ENCODE measurements at places on chromosomes 4 and X.

DNA sequence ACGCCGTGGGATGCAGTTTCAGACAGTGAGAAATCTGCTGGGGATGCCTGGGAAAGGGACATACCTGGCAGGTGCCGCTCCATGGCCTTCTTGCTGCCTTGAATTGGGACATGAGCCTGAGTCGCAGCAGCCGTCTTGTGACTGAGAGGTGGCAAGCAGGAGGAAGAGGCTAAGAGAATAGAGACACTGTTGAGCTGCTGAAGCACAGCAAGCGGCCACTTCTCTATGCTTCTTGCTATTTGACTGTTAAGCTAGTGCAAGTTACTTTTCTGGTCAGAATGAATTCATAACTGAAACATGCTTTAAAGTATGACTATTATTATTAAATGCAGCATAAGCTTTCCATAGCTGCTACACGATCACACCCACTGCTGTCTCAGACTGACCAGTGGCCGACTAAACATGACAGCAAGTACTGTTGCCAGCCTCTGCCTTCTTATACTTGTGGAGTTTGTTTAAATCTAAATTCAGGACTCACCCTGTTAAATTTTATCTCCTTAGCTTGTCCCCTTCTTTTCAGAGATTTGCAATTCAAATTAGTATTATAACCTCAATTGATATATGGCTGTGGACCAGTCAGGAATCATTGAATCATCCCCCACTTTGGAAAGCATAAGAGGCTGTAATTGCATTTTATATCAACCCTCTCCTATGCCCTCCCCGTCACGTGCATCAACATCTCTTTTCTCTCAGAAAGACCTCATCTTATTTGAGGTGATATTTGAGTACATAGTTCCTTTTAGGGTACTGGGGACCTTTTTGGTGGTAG lies 24.8 kb upstream of the ACSL1 start:
- no peak for DNase-seq

DNA sequence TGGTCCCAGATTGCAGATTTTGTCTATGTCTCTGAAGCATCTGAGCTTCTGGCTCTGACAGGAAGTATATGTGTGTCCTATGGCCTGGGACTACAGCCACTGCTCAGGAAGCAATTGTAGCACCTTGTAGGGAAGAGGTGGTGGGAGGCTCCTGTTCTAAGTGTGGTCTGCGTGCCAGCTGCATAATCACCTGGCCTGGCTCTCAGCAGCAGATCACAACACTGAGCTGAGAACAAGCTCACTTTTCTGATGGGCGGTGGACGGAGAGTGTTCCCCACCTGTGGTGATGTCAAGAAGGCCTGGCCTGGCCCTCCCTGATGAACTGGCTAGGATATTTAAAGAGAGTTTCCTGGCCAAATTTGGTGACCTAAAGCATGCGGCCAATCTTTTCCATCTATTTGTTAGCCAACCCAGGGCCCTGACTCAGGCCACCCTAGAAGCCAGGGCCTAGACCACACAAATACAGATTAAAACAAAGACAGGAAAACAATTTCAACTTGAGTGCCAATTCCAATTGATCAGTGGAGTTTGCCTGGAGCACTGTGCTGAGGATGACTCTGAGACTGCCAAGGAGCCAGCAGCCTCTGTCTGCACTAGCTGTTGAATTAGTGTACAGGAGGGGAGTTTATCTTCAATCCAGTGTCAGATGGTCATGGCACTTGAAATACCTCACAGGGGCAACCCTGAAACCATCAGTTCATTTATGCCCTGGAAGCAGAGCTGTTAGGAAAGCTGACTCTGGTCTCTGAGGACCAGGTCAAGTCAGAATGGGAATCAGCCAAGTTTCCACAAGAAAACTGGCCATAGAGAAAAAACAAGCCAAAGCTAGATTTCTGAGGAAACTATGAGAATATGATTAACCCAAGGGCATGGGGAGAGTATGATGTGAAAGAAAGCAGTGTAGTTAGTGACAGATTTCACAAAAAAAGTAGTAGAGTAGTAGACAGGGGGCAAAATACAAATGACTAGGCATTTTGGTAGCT lies 47.4 kb downstream of the PRDM5 start:
- peak; percentile 24 for DNase-seq

GRCh38 chr4:146450524-146450923 lies 71.2 kb downstream of the SLC10A7 start:
- DNase-seq = no peak

DNA sequence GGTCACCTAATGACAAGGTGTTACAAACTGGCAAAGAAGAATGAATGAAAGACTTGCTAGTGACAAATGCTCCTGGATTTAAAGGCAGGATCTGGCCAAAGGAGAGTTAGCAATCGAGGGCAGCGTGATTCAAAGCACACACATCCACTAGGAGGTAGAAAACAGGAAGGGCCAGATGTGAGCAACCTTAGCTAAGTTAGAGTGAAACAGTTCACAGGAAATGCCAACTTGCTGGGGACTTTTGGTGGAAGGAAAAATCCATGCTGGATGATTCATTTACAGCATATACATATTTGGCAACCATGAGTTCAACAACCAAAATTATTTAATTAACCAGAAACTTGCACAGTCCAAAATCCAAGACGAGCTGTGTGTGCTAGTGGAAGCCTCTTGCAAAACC lies 276.9 kb downstream of the PTTG2 start:
- DNase-seq = no peak

- DNase-seq = no peak
Measured at GRCh38 chrX:20352935-20353336, 86.2 kb upstream of the RPS6KA3 start.

DNA sequence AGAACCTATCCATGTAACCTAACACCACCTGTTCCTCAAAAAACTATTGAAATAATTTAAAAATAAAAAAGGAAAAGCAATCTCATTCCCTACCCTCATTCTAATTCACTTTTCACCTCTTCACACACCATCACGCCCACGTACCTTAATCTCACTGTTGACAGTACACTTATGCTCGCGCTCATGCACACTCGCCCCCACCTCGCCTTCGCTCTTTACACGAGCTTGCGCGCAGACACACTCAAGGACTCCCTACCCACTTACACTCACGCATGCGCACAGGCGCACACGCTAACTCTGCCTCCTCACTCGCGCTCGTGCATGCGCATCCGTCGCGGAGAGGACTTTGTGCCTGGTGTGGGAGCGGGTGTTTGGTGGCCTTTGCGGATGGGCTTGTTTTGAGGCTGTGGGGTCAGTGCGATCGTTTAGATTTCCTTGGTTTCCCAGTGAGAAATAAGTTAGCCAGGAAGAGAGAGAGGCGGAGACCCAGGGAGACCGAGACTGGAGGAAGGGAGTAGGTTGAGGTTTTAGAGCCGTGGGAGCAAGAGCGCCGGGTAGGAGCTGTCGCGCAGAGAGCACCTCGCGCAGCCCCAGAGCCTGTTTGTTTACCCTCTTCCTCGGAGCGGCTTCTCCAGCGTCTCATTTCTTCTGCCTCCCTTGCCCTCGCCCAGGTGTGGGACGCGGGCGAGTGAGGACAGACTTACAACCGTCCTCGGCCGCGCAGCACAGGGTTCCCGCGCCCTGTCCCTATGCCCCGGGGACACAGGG lies 8.1 kb upstream of the GSX2 start:
- DNase-seq = peak; percentile 41

- peak; percentile 47 for DNase-seq
Measured at GRCh38 chrX:107731831-107732502, 43.6 kb downstream of the TSC22D3 start.

DNA sequence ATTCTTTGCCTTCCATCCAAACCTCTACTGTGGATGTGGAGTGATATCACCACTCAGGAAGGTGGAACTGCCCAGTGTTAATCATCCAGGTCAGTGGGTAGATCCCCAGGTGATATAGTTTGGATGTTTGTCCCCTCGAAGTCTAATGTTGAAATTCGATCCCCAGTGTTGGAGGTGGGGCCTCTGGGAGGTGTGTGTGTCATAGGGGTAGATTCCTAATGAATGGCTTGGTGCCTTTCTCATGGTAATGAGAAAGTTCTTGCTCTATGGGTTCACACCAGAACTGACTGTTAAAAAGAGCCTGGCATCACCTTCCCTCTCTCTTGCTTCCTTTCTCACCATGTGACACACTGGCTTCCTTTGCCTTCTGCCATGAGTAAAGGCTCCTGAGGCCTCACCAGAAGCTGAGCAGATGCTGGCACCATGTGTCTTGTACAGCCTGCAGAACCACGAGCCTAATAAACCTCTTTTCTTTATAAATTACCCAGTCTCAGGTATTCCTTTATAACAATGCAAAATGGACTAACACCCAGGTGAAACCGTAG lies 6.8 kb upstream of the SOWAHB start:
- no peak for DNase-seq

- no peak for DNase-seq
Measured at GRCh38 chr4:72390409-72390808, 178.6 kb downstream of the ADAMTS3 start.

GRCh38 chrX:101136235-101136634 lies 38.2 kb downstream of the CENPI start:
- no peak for DNase-seq

DNA sequence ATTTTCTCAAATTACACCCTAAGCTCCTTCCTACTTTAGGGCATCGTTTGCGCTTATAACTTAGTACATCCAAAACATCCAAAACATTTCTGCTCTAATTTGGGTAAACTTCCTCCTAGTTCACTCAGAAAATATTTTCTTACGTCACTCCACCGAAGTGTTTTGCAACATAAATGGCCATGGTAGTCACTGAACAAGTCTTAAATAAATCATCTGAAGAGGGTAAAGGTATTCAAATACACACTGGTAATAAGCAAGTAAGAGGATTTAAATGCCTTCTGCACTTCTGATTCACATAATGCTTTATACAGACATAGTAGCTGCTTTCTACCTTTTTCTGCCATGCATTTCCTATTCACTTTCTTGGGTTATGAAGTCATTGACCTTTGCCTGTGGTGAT lies 991.9 kb downstream of the NLGN4X start:
- DNase-seq = no peak

GRCh38 chr4:164081801-164082200 lies 587.3 kb downstream of the TMA16 start:
- no peak for DNase-seq

- DNase-seq = no peak
Measured at GRCh38 chrX:107710617-107711391, 64.8 kb downstream of the TSC22D3 start.

GRCh38 chrX:41889317-41890025 lies 33.9 kb downstream of the CASK start:
- no peak for DNase-seq

- DNase-seq = no peak
Measured at GRCh38 chr4:74790652-74791051, 3.7 kb downstream of the BTC start.

GRCh38 chrX:69093960-69094871 lies 71.0 kb downstream of the PJA1 start:
- no peak for DNase-seq

DNA sequence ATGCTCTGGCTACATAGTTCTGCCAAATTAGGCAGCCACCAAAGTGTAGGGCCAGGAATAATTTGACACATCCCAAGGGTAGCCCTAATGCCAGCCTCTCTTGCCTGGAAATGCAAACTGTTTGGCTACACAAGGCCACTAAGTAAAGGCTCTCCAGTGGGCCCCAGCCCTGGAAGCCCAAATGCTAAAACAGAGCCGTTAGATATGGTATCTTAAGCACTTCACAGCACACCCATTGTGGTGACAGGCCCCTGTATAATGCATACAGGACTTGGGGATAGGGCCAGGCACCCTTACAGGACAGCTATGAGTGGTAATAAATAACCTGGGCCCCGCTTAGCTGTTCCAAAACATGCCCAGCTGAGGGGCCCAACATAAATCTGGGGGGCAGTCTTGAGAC lies 623.9 kb downstream of the BCOR start:
- no peak for DNase-seq

- DNase-seq = no peak
Measured at GRCh38 chrX:39779952-39780783, 317.6 kb downstream of the BCOR start.

DNA sequence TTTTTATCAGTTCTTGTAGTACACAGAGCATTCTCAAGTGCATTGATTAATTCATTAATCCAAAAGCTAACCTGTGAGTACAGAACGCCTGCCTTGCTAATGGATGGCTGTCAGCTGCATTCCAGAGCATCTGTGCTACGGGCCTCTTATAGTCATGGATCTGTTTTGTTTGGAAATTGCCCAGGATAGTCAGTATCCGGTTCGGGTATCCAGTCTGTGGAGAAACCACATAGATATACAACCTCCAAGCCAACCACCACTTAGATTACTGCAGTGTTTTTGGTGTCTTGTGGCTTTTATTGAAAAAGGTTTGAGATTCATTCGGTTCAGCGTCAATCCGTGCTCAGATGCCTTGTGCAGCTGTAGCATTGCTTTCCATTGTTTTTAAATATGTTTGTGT lies 4.0 kb downstream of the LAP3 start:
- DNase-seq = no peak

- no peak for DNase-seq
Measured at GRCh38 chr4:125781651-125782050, 466.9 kb downstream of the FAT4 start.

- DNase-seq = no peak
Measured at GRCh38 chrX:100695302-100695701, 36.6 kb downstream of the SYTL4 start.

DNA sequence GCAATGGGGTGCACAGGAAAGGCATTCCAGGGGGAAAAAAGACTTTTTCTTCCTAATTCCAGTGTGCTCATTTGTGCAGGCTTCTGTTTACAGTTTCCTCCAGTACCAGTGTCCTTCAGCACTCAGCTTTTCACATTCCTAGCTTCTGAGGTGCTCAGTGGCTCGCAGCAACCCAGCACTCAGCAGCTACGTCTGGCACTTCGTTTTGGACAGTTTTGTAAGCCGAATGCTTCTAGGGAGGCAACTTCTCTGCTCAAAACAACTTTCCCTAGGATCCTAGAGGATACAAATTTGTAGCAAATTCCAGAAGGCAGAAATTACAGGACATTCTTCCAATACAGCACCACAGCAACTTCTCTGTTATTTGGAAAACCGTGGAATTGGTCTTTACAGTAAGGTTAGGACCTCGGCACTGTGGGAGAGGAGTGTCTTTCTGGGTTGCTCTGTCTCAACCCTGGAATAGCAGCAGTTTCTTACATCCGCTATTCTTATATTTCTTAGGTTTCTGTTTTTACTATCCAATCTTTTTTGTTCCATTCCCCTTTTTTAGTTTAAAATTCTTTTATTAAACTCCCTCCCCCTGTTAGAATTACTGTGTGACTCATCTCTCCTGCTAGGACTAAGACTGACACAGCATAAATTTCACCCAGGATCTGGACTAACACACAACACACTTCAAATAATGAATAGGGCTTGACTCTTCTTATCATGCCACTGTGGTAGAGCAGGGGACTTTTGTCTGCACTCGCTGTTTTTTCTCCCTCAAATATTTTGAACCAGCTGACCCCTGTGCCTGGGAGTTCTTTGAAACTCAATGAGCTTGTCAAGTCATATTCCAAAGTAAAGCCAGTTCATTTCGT lies 1314.7 kb downstream of the FSTL5 start:
- no peak for DNase-seq

- no peak for DNase-seq
Measured at GRCh38 chr4:140096921-140097320, 57.1 kb downstream of the MAML3 start.

GRCh38 chrX:112058255-112058654 lies 24.3 kb downstream of the TRPC5 start:
- no peak for DNase-seq

- no peak for DNase-seq
Measured at GRCh38 chrX:68506649-68507048, 7.8 kb downstream of the YIPF6 start.

All from NCI-H510A (cell line).